GM19239 (cell line): ENCODE measurements at places on chromosomes 5 and 9.
A peak's percentile ranks its signal among the peaks of the same experiment; 100 is the strongest.

DNA sequence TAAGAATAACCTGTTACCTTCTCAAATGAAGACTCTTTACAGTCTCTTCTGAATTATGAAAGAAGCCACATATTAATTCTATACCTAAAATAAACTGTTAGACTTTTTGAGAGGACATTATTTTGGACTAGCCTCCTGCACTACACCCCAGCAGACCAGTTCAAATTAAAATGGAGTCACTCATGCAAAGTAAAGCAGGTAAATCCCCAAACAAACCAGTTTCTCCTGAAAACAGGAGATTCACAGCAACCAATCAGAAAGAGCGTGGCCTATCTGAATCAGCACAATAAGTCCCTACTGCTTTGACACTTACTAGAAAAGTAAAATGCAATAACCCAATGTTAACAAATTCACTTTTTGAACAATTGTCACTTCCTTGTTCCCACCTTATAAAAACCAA, 58.8 kb downstream of the PTBP3 start:
- no peak for DNase-seq

DNA sequence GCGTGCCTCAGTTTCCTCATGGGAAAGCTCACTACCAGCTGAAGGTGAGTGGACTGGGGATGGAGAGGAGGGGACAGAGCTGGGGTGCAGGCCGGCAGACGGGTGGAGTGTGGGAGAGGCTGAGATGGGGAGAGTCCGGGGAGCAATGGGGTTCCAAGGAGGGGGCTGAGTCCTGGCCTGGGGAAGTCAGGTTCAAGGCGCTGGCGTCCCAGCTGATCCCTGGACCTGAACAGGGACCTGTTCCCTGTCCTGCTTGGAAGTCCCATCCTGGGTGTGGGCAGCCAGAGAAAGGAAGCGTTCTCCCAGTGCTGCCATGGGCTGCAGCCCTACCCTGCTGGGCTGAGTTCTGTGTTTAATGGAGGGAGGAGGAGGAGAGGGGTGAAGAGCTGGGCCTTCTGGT, 60.9 kb upstream of the GNE start:
- no peak for DNase-seq

GRCh38 chr5:5085381-5085780, 54.7 kb upstream of the ADAMTS16 start:
- DNase-seq: no peak

DNA sequence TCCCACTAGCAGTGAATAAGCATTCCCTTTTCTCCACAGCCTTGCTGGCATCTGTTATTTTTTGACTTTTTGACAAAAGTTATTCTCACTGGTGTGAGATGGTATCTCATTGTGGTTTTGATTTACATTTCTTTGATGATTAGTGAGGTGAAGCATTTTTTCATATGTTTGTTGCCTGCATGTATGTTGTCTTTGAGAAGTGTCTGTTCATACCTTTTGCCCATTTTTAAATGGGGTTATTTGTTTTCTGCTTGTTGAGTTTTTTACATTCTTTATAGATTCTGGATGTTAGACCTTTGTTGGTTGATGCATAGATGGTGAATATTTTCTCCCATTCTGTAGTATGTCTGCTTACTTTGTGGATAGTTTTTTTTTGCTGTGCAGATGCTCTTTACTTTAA, 171.7 kb downstream of the SREK1 start:
- no peak for DNase-seq

- DNase-seq: no peak
Measured at GRCh38 chr5:7714119-7714518, 136.8 kb downstream of the CFAP90 start.

- no peak for DNase-seq
Measured at GRCh38 chr9:122076117-122076516, 17.0 kb downstream of the TTLL11 start.

DNA sequence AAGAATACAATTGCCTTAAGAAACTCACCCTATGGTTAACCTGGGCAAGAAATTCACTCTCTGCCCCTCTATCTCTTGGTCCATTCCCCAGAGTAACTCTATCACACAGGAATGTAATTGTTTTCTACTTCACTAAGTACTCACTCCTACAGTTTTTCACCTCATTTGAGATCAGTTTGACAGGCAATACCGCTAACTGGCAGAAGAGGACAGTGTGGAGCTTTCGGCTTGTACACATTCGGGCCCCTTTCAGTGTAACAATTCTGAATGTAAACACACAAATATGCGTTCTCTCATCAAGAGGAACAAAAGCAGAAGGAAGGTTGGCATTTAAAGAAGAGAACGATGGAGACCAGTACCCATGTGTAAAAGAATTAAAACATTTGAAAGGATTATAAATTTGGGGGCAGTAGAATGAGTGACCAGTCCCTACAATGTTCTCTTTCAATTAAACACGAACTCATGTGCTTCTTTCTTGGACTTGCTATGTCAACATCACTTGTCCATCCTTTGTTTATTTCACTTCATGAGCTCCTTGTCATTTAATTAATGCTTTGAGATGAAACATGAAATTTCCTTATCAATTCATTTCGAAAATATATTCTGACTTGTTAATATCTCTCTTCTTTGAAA, 188.5 kb upstream of the GRAMD2B start:
- DNase-seq: no peak

GRCh38 chr9:127921557-127922120, 4.8 kb upstream of the ST6GALNAC4 start:
- peak; percentile 85 for DNase-seq

DNA sequence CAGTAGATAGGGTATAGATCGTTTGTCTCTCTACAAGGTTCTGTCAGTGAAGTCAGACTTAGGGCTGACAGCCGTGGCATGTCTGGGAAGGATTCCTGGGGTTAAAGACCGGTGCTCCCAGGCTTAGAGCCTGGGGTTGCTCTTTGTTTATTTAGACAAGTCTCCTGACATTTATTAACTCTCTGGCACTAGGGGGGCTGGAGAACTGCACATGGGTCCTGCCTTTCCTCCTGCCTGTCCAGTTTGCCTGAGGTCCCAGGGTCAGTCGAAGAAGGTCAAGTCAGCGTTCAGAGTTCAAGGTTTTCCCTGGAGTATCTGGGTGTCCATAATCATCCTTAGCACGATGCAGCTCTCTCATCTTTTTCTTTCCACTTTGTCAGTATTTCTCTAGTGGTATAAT, 5.6 kb downstream of the EGFLAM start:
- DNase-seq: no peak

DNA sequence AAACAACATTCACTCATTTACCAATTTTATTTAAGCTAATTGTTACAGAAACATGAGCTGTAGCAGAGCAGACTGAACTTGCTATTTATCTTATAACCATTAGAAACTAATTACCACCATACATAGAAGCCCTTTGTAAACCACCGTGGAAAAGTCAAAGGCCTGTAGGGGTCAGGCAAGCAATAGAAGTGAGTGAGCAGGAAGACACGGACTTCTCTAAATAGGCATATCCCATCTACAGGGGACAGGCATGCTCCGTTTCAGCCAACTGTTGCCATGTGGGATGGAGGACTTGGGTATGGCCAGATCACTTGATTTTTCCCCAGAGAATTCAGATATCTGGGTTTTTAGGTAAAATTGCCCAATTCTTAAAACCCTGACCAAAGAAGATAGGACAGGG, 44.8 kb downstream of the PRRC1 start:
- no peak for DNase-seq

GRCh38 chr5:126195410-126196100, 227.7 kb upstream of the GRAMD2B start:
- DNase-seq: no peak
